ENCODE measurements at places on chromosomes 5 and 9.

DNA sequence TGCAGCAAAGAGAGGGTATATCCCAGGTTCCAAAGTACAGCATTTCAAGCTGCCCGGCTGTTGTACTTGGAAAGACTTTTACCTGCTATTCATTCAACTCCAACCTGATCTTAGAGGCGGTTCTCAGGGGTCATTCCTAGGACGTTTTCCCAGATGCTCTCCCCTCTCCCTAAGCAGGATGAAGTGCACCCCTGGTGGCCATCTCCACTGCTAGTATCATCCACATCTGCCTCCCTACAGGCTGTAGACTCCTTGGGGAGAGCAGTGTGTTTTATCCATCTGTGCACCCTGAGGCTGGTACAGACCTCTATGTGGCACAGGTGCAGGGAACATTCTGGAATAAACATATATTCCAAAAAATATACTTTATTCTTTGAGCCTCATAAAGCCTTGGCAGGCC lies 56.8 kb downstream of the PTPN3 start:
- no peak for DNase-seq

- DNase-seq, result no peak
These were observed 6.2 kb downstream of the NR5A1 start for GRCh38 chr9:124500796-124501611.

GRCh38 chr5:111211341-111211740 lies 12.8 kb upstream of the CAMK4 start:
- DNase-seq, result no peak

DNA sequence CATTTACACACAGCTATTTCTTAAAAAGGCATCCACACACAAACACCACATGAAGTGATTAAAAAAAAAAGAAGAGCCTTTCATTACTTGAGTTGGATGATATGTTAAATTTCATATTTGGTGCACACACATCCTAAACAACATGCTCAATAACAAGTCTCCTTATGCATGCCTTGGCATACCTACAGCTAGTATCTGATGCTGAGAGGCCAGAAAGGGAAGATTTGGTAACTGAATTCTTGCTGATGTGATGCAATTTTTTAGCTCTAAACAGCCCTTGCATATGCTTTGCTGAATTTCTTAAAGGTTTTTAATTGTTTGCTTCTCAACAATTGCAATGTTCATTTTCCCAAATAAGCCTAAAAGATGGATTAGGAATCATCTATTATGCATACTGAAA lies 338.8 kb downstream of the ARL15 start:
- DNase-seq, result no peak
